ENCODE measurements at places on chromosomes 11 and 22. TPM values are rescaled to one million over a fixed set of nuclear protein-coding genes. Genes with fewer than 3 reads are reported as not detected.

DNA sequence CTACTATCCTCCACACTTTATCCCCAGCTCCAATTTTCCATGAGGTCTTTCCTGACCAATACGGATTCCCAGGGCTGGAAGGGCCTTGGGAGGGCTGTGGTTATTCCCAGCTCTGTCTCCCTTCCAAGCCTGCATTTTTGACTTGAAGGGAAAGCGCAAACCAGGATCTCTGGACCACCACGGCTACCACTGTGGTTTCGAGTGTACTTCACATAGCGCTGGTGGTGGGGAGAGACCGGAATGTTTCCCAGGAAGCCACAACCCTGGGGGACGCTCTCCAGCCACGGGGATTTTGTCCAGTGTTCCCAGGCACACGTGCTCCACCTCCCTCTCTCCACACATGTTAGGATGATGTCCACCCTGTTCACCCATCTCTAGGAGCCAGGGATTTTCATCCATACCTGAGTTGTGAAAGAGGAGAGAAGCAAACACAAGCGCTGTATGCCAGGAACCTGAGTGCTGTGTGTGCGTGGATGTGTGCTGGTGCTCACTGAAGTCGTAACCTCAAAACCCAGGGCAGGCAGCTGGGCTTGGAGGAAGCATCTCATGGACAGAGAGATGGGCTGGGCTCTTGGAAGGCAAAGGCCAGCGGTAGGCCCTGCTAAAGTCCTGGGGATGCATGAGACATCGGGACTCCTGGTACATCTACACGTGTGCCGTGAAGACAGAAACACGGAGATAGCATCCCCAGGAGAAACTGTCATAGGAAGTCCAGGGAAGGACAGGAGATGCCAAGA lies 1.3 kb upstream of the NPTXR start:
- DNase-seq = no peak
- H3K27ac ChIP-seq = no peak overlapping the region
- H3K4me3 ChIP-seq = no peak overlapping the region

- no peak for DNase-seq
- H3K4me3 ChIP-seq = no peak overlapping the region
- no peaks in the 10 kb centered on the region for H3K27me3 ChIP-seq
- H3K36me3 ChIP-seq = no peaks in the 10 kb centered on the region
These were observed 524.0 kb upstream of the KIRREL3 start for GRCh38 chr11:127524618-127525017.

GRCh38 chr11:10451426-10452116 lies 3.5 kb upstream of the AMPD3 start:
- no peak for DNase-seq
- peaks cover 29% of the 10 kb centered on the region for H3K4me1 ChIP-seq
- H3K36me3 ChIP-seq = no peaks in the 10 kb centered on the region
- no peak overlapping the region for H3K27ac ChIP-seq
- no peak overlapping the region for H3K4me3 ChIP-seq

DNA sequence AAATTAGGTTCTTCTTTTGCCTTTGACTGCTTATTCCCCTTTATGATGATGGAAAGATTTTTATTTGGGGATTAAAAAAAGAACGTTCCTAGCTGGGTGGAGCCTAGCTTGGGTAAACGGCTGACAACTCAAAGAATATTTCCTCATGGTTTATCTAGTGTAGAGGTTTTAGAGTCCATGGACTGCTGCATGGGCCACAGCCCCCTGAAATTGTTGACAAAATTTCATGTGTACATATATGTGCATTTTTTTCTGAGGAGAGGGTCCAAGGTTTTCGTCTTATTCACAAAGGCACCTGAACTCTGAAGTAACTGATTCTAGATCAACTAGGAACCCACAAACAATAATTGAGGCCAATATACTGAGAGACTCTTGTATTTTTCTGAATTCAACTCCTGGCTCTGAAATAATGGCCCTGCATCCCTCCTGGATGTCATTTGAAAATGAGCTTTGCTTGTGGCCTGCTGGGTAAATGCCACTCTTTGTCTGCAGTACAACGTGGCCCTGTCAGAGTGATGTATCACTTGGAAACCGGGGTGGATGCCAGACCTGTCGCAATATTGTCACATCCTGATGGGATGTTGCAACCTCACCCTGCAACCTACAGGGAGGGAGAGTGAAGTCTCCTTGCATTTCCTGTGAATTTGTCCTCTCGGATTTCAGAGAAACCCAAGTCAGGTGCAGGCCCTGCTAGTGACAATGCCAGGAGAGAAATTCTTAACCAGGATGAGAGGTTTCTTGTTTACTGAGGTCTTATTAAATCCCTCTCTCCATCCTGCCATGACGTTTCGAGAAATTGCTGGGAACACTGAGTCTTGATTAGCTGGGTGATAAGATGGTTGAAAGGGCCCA lies 33.8 kb downstream of the EHF start:
- no peaks in the 10 kb centered on the region for H3K36me3 ChIP-seq
- no peak overlapping the region for H3K27ac ChIP-seq
- H3K4me3 ChIP-seq = no peak overlapping the region
- H3K27me3 ChIP-seq = 0 out of 2 replicates have a peak, but pooled peaks cover 4% of the 10 kb centered on the region
- no peak for DNase-seq

DNA sequence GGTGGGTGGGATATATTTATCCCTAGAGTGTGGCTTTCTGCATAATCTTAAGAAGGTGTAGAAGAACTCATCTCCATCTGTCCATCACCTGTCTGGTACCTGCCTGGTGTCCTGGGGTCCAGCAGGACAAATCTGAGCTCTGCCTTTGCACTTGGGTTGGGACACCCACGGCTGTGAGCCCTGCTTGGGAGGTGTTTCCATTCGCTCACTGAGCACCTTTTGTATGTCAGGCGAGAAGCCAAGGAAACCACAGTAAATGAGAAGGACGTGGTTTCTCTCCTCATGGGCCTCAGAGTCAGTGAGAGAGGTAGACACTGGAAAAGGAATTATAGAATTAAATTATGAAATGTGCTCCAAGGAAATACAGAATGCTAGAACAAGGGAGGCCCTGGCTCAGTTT lies 555.9 kb downstream of the MIAT start:
- H3K36me3 ChIP-seq = no peaks in the 10 kb centered on the region
- no peak overlapping the region for H3K4me3 ChIP-seq
- H3K27ac ChIP-seq = no peak overlapping the region
- H3K27me3 ChIP-seq = no peaks in the 10 kb centered on the region

DNA sequence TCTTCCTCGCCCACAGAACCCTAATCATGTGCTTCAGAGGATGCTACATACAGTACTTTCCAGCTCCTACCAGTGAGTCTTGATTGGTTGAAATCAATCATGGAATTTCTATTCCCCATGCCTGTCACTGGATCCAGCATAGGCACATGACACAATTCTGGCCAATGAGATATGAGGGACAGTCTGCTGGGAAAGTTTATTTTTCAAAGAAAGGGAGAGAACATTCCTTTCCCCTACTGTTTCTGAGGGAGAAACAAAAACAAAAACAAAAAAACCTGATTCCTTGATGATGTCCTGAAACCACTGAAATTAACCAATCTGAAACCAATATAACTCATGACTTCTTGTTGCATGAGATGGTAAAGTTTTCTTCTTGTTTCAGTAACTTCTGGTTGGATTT lies 3.3 kb upstream of the RCN1 start:
- H3K4me1 ChIP-seq = peaks cover 13% of the 10 kb centered on the region
- no peaks in the 10 kb centered on the region for H3K36me3 ChIP-seq
- H3K27ac ChIP-seq = peak overlapping the region; percentile 69

DNA sequence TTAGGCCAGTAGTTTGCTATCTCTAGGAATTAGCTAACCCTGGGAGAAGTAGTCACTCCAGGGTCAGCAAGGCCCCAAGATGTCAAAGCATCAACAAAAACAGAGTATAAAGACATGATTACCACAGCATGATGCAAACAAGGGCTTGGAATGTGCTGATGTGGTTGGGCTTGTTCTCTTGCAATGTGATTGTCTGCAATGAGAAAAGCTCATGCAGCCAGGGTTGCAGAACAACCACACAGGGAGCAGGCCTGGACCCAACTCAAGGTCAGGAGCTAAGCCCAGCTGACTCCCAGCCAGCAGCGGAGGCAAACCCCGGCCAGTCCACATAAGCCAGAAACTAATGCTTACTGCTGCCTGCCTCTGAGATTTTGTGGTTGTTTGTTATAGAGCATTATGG lies 132.4 kb upstream of the ZC3H12C start:
- H3K27me3 ChIP-seq = no peaks in the 10 kb centered on the region
- DNase-seq = no peak
- H3K4me1 ChIP-seq = peaks cover 15% of the 10 kb centered on the region
- H3K36me3 ChIP-seq = no peaks in the 10 kb centered on the region
- no peak overlapping the region for H3K4me3 ChIP-seq

DNA sequence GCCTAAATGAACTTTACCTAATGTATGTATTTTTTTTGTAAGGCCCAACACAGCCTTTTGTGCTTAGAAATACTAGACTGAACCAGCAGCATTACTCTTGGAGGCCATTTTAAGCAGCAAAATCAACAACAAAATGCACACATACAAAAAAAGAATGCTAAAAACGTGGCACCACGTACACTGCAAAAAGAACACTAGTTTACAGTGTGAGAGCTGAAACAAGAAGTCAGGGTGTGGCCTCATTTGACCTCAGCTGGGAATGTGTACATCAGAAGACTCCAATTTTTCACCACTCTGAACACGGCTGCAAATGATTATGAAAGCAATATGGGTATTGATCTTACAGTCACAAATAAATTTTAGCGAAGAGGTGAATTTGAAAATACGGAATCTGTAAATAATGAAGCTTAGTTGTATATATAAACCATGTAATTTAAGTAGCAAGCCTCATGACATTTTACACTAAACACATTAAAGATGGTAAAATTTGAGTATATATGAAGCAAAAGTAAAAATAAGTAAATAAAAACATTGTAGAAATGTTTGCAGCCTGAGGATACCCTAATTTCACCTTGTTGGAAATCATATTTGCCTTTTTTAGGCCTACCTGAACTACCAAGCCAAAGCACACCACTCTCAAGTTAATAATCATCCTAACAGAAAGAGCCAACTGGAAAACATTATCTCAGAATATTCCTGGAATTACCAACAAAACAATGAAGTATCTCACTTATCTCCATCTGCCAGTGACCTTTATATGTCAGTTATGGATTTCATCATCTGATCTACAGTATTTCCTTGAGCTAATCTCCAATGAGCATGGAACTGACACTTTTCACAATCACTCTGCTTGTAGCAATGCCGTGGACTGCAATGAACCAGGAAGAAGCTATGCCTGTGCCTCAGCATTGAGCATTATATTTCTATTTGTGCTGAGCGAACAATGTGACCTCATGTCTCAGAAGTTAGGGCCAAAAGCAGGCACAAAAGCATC lies 319.5 kb upstream of the FAT3 start:
- no peaks in the 10 kb centered on the region for H3K27me3 ChIP-seq
- H3K4me3 ChIP-seq = no peak overlapping the region
- no peak for DNase-seq

DNA sequence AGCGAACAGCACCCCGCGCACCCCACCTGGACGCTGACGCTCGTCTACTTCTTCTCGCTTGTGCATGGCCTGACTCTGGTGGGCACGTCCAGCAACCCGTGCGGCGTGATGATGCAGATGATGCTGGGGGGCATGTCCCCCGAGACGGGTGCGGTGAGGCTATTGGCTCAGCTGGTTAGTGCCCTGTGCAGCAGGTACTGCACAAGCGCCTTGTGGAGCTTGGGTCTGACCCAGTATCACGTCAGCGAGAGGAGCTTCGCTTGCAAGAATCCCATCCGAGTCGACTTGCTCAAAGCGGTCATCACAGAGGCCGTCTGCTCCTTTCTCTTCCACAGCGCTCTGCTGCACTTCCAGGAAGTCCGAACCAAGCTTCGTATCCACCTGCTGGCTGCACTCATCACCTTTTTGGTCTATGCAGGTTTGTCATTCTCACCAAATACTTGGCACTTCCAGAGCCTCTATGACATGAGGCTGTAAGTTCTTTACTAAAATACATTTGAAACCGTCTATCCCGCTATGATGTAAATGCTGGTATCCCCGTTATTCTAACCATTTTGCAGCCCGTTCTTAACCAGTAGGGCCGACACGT lies 535 bp downstream of the AQP11 start:
- DNase-seq = no peak
- H3K27me3 ChIP-seq = no peaks in the 10 kb centered on the region
- H3K36me3 ChIP-seq = no peaks in the 10 kb centered on the region
- H3K4me1 ChIP-seq = peaks cover 6% of the 10 kb centered on the region
- peak overlapping the region; percentile 83 for H3K4me3 ChIP-seq

The NNMT gene
- total RNA-seq = not detected

The HTR3B gene
- total RNA-seq = not detected

- peaks cover 25% of the 10 kb centered on the region for H3K4me1 ChIP-seq
- H3K4me3 ChIP-seq = peak within 1 kb of the TSS; percentile 88
- no peaks in the 10 kb centered on the region for H3K36me3 ChIP-seq
- peaks cover 8% of the 10 kb centered on the region for H3K27me3 ChIP-seq
- H3K27ac ChIP-seq = peak within 1 kb of the TSS; percentile 2
These were observed at the start of gene CLCF1 for GRCh38 chr11:67372993-67373647. CLCF1 (minus strand) TSS chr11:67373598; CDS start chr11:67373539, 59 bp downstream.

DNA sequence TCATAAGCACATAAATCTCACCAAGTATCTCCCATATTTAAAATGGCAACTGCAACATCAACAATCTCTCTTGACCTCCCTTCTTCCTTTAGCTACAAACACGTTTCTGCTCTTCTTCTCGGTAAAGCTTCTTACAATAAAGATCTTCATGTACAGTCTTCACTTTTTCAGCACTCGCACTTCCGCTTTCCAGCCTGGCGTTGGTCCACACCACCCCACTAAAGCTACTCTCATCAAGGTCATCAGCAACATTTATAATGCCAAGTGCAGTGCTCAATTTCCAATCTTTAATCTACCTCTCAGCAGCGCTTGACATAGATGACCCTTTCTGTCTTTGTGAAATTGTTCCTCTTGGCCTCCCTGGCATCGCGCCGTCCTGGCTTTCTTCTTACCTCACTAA lies 33.6 kb downstream of the NTM start:
- H3K27me3 ChIP-seq = no peaks in the 10 kb centered on the region
- H3K27ac ChIP-seq = no peak overlapping the region
- DNase-seq = no peak
- no peaks in the 10 kb centered on the region for H3K36me3 ChIP-seq

- no peaks in the 10 kb centered on the region for H3K36me3 ChIP-seq
- no peak overlapping the region for H3K4me3 ChIP-seq
- DNase-seq = no peak
- H3K27me3 ChIP-seq = peaks cover 9% of the 10 kb centered on the region
- no peak overlapping the region for H3K27ac ChIP-seq
- H3K4me1 ChIP-seq = no peaks in the 10 kb centered on the region
These were observed 1.2 kb upstream of the B3GAT1 start for GRCh38 chr11:134413043-134413825.

GRCh38 chr11:9386901-9387300 lies 2.4 kb downstream of the IPO7 start:
- peaks cover 3% of the 10 kb centered on the region for H3K4me1 ChIP-seq
- no peaks in the 10 kb centered on the region for H3K27me3 ChIP-seq
- 0 out of 2 replicates have a peak overlapping the region, but pooled peaks have one; percentile 31 for H3K4me3 ChIP-seq
- H3K27ac ChIP-seq = peak overlapping the region; percentile 25
- no peaks in the 10 kb centered on the region for H3K36me3 ChIP-seq

- H3K36me3 ChIP-seq = no peaks in the 10 kb centered on the region
- H3K27me3 ChIP-seq = no peaks in the 10 kb centered on the region
- no peaks in the 10 kb centered on the region for H3K4me1 ChIP-seq
- no peak for DNase-seq
- H3K4me3 ChIP-seq = no peak overlapping the region
These were observed 439.1 kb downstream of the METTL15 start for GRCh38 chr11:28547321-28547741.

The WNT11 gene
- total RNA-seq = not detected

- no peaks in the 10 kb centered on the region for H3K27me3 ChIP-seq
- H3K27ac ChIP-seq = no peak overlapping the region
- H3K36me3 ChIP-seq = no peaks in the 10 kb centered on the region
- no peak for DNase-seq
- peaks cover 10% of the 10 kb centered on the region for H3K4me1 ChIP-seq
These were observed 5.2 kb upstream of the ZC3H12C start for GRCh38 chr11:110087812-110088534.

GRCh38 chr22:38843657-38844314 lies at the start of gene NPTXR:
NPTXR (minus strand) TSS chr22:38844028.
- H3K4me3 ChIP-seq = no peak within 1 kb of the TSS
- H3K27ac ChIP-seq = no peak within 1 kb of the TSS
- H3K4me1 ChIP-seq = no peaks in the 10 kb centered on the region
- no peak for DNase-seq
- peaks cover 28% of the 10 kb centered on the region for H3K27me3 ChIP-seq
